Hematopoietic multipotent progenitor cell treated with erythropoietin and hydrocortisone succinate and interleukin-3 and kit ligand, for 6 days (in vitro differentiated cells): ENCODE measurements at places on chromosomes 2 and 18.

GRCh38 chr2:25313711-25314513 lies 27.8 kb downstream of the DNMT3A start:
- no peak for DNase-seq

DNA sequence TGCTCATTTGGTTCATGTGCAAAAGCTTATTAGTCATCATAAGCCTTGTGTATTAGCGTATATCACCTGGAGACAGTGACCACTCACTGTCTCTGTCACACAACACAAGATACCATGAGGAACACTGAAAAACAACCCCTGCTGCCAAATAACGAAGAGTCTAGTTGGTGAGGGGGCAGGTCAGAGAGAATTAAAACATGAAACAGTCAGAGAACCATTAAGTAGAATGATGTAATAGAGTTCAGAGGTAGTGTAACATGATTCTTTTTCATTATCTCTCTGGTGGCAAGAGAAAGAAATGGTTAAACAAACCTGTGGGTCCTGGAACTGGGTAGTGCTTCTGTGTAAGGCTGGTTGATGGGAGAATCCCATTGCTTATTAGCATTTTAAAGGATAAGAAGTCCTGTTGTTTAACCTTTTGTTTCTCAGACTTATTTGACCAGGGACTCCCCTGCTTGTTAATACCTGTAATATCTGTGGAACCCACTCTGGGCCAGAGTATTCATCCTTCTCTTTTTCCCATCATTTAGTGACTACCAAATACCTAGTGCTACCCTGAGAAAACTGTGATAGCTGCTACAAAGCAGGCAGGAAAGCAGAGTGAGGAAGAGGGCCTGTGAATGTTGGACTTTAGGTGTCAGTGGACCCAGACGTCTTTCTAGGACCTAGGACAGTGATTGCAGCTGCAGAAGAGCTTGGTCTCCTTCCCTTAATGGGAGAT lies 38.0 kb downstream of the PTRHD1 start:
- no peak for DNase-seq

- DNase-seq = no peak
Observed at GRCh38 chr18:65477455-65477854, 273.4 kb upstream of the CDH7 start.

- no peak for DNase-seq
Observed at GRCh38 chr2:178450524-178450773, 526 bp downstream of the PRKRA start.

GRCh38 chr2:238145851-238146250 lies 7.4 kb downstream of the KLHL30 start:
- no peak for DNase-seq

GRCh38 chr2:222734703-222735014 lies 63.2 kb downstream of the MOGAT1 start:
- DNase-seq = no peak

DNA sequence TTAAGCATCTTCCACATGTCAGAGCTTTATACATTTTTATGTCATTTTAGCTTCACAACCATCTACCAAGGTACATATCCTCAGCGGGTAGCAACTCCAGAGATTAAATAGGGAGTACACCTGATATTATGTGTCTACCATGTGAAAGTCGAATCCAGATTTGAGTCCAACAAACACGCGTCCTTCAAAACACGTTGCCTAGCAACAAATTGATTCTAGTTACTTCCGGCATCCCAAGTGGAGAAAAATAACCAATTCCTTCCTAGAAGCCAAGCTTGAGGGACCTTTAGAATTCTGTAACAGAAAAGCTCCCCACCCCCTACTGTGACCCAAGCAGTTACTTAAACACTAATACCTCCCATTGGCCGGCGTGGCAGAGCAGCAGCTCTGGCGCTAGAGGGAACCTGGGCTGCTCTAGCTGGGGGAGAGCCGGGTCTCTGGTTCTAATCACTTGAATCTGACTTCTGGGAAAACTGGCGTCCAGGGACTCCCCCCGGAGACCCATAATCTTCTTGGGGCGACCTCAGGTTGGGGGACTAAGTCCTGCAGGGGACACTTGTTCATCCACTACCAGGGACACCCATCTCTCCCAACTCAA lies at the start of gene ERICH2:
TSS of gene ERICH2 (plus strand) at position 371 of the 598 bp plus-strand sequence. CDS start 304 bp downstream, outside the sequence.
- DNase-seq = peak; percentile 81

DNA sequence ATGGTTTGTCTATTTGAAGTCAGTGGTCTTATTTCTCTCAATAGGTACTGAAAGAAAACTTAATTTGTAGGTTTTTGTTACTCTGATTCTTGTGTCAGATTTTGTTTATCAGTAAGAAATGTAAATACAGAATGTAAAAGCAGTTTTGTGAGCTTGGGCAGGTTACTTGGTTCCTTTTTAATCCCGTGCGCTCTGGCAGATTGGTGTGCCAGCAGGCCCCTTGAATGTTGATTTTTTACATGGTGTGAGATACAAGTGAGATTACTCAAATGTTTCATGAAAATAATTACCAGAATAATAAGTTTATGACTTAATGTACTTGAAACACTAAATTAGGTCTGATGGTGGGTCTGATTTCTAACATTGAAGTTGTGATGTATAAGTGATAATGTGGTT lies 13.4 kb downstream of the HNRNPA3 start:
- DNase-seq = no peak

DNA sequence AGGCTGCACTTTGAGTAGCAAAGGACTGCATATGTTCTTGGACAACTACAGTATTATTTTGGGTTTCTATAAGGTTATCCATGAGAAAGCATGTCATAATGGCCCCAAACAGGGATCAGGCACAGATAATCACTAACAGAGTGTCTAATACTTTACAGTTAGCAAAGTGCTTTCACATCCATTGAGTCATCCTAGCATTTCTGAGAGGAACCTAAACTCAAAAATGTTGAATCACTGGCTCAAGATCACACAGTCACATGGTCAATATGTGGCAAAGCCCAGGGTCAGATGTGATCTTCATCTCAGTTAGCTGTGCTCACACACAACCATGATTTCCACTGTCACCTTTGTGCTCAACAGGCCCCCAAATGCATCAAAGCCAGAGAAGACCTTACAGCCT lies 156.1 kb upstream of the VRK2 start:
- no peak for DNase-seq

DNA sequence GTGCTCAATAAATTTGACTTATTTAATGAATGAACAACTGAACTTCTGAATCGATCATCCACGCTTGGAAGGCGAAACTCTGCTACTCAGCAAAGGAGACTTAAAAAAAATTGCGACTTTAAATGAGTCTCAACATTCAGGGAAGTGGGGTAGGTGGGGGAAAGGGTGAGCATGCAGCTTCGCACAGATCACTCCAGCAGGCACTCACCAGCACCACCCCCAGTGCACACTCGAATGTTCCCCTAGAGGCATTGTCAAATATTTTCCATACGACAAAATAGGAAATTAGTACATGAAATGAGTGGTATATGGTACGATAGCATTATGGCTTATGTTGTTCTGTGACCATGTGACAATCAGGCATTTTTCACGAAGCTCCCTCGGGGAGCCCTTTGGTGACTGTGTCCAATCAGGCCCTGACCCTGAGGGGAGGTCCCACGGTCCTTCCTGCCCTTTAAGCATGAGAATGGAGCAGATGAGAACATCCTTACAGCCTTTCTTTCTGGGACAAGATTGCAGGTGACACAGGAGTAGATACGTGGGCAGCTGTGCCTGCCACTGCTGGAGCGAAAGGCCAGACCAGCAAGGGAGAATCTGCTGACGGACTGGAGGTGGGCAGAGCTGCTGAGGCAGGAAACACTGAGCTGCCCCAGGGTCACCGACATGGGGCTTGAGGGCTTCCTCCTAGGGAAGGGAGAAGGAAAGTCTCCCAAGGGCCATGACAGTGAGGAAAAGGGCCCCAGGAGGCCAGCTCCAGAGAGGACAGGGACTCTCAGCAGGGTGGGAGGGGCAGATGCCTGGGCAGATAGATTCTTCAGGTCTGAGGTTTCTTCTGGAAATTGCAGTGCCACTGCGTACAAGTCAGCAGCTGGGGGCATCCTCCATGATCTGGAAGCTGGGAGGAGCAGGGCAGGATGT lies 101.3 kb upstream of the ID2 start:
- peak; percentile 16 for DNase-seq

DNA sequence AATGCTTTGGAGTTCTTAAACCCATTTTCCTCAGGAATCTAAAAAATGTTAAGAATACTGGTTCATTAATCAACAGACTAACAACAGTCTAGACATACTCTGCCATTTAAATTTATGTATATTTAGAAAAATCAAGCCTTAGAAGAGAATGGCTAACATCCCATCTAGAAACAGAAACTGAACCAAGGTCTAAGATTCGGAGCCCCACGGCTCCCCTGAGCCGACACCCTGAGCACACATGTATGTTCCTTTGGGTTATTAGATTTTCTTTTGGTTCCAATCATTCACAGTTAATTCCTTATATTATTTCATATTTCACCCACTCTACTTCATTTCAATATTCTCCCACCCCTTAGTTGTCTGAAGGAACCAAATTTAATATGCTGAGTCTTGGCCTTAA lies 94.8 kb upstream of the HNRNPA3 start:
- no peak for DNase-seq

DNA sequence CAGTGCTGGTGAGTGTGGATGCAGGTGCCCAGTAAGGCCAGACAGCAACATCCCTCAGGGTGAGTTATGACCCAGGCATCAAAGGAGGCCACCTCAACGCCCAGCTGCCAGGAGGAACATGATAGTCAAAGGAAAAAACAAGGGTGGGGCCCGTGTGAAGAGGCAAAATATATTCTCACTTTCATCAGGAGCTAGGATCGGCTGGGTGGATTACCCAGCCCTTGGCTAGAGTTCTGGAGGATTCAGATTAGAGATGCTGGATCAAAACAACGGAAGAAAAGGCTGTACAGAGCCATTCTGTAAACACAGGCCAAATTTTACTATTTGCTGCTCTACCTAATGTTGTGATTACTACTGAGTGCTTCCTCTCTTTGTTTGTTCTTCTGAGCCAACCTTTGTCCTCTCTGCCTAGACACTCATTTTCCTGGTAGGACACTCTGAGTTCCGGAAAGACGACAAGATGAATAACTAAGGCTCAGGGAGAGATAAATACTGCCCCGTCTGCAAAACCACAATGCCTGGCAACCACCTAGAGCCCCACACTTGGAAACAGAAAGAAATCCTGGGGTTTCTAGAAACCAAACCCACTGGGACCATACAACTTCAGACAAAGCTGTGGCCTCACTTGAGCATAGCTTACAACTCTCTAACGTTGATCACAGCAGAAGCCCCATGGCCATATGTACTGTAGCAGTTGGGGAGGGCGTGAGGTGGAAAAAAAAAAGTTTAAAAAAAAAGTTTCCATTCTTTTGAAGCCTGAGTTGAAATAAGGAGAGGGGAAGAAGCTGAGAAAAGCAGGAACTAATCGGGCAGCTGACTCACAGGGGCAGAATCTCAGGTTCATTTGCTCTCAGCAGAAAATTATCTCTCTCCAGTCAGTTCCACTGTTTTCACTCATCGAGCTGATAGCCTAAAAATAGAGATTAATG lies 17.8 kb upstream of the PMAIP1 start:
- peak; percentile 60 for DNase-seq

- DNase-seq = no peak
Observed at GRCh38 chr2:176639671-176640070, 370.4 kb downstream of the MTX2 start.

- peak; percentile 24 for DNase-seq
Observed at GRCh38 chr2:95314964-95315611, 17.9 kb downstream of the KCNIP3 start.

DNA sequence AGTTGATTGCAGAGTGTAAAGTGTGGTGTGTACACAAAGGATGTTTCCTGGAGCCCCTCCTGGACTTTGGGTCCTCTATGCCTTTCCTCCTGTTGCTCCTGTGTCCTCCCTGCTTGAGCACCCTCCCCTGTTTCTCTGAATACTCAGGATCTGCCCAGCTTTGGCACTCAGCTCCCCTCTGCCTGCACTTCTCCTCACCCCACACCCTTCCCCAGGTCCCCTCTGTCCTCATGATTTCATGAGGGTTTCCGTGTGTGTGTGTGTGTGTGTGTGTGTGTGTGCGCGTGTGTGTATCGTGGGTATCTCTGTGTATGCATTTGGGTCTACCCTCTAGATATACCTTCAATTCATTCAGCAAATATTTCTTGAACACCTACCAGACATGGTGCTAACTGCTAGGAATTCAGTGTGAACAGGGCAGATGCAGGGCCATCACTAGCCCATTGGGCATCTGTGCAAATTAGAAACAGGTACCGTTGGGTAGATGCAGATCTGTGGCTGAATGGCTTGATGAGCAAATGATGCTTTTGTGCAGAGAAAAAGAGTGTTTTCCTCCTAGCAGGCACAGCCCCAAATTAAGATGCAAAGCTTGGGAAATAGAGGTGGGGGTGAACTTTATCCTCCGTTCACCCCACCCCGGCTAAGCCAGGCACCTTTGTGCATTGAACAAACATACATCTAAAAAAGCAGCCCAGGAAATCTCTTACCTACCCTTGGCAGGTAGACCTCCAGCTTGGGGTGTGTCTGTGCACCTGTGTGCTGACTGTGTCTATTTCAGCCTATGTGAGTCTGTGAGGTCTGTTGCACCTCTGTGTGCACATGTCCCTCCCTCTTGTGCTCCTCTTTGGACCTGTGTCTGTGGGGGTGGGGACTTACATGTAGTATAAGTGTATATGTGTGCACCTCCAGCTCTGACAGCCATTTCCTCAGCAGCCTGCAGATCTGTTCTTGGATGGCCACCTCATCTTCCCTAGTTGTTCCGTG lies 60.0 kb upstream of the EPAS1 start:
- no peak for DNase-seq

DNA sequence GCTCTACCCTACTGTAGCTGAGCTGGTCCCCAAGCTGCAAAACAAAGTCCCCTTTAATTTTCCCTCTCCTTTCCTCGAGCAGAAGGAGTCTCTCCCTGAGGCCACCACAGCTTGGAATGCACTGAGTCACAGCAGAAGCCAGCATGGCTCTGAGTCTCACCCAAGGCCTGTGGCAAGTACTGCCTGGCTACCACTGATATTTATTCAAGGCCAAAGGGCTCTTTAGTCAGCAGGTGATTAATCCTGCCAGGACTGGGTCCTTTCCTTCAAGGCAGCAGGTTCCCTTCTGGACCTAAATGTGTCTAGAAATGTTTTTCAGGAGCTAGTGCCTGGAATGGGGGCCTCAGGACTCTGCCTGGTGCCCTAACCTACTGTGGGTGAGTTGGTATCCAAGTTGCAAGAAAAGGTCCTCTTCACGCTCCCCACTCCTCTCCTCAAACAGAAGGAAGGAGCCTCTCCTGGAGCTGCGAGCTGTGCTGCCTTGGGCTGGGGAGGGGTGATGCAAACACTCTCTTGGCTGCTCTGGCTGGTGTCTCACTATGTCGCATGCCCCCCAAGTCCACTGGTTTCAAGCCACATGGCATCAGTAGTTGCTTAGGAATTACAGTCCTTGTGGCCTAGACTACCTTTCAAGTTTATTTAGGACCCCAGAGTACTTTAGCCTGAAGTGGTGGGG lies 53.4 kb downstream of the CD28 start:
- no peak for DNase-seq

GRCh38 chr2:43331422-43331821 lies 105.0 kb upstream of the ZFP36L2 start:
- peak; percentile 88 for DNase-seq

DNA sequence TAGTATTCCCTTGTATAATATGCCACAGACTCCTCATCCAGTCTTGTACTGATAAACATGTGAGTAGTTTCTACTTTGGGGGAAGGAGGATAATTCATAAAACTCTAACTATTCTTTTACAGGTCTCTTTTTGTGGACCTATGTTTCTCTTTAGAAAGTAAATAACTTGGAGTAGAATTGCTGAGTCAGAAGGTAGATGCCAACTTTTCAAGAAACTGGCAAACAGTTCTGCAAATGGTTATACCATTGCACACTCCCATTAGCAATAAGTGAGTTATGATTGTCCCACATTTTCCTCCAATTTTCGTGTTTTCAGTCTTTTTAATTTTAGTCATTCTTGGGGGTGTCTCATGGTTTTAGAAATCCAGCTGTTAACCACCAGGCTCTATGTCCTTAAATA lies 477.2 kb upstream of the LRRTM4 start:
- no peak for DNase-seq

GRCh38 chr2:80050246-80050645 lies 254.3 kb downstream of the LRRTM1 start:
- DNase-seq = peak; percentile 69
